ENCODE measurements at places on chromosomes 11 and 22.

DNA sequence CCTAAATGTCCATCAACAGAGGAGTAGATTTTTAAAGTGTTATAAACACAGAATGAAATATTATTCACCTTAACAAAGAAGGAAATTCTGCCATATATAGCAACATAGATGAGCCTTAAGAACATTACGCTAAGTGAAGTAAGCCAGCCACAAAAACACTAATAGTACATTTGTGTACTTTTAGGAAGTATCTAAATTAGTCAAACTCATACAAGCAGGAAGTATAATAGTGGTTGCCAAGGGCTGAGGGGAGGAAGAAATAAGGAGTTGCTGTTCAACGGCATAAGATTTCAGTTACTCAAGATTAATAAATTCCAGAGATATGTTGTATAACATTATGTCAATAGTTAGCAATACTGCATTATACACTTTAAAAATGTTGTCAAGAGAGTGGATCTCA lies 181.7 kb upstream of the ZC3H12C start:
- DNase-seq = no peak

GRCh38 chr11:105821781-105822180 lies 200.3 kb downstream of the MSANTD4 start:
- no peak for DNase-seq

GRCh38 chr22:23542933-23543332 lies 37.2 kb downstream of the IGLL1 start:
- DNase-seq = no peak

DNA sequence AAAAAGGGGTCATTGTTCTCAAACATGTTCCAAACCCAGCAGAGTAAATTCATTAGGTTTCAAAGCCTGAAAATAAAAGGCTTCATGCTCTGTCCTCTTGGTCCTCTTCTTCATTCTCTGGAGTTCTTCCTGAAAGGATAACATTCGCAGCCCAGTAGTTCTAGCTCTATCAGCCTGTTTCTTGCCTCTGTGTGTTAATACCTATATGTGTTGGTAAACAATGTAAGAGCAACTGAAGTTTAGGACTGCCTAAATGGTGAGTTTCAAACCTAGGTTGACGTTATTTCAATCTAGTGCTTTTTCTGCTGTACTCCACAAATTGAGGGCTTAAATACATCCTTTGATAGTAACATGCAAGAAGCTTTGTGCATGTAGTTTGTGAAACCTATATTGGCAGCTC lies 9.4 kb downstream of the AASDHPPT start:
- no peak for DNase-seq

- DNase-seq = no peak
Measured at GRCh38 chr11:96237766-96238266, 105.2 kb downstream of the MAML2 start.

DNA sequence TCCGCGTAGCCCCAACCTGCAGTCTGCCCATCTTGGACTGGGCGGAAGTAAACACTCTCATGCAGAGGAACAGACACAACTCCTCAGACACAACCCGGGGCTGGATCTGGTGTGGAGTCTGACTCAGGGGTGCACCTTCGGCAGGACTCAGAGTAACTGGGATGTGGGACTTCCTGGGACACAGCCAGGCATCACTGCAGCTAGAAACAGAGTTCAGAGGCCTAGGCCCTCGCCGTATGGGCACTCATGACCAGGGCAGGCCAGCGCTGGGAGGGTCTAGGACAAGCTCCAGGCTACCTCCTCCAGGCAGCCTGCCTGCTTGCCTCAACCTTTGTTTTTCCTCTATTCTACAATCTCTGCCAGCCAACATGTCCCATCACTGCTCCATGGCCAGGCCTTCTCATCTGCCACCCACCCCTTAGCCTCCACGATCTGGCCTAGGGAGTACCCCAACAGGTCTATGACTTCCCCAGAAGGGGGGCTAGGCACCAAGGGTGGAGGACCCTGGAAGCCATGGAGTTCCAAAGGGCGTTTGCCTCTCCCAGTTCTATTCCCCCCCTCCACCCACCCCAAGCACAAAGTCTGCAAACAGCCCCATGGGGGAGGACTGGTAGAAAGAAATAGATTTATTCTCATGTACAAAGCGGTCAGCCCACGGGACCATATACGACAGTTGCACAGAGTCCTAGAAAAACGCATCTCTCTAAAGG lies 98.5 kb downstream of the PDE2A start:
- DNase-seq = no peak

DNA sequence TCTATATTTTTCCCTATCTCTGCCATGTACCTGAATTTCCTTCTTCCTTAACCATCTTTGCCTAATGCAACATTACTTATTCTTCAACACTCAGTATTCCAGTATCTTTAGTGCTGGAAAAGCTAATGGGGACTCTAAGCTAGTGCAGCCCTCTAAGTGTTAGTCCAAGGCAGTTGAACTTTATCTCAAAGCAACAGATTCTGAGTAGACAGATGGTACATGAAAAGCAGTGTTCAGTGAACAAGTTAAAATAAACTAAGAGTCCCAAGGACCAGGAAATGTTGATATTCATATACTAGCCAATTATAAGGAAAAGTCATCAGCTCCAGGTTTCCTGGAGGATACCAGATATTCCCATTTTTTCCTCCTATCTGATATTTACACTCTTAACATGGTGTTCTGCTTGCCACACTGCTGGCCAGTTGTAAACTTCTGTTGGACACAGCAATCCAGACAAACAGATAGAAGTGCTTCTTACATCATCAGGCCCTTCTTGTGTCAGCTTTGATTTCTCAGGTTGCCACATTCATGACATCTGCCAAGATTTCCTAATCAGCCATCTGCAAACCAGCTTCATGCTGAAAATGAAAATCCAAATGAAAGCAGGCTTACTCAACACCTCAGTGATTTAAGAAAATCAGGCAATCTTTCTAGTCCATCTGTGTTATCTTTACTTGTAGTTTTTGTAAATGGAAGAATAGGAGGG lies 255.9 kb upstream of the POU2AF2 start:
- no peak for DNase-seq

DNA sequence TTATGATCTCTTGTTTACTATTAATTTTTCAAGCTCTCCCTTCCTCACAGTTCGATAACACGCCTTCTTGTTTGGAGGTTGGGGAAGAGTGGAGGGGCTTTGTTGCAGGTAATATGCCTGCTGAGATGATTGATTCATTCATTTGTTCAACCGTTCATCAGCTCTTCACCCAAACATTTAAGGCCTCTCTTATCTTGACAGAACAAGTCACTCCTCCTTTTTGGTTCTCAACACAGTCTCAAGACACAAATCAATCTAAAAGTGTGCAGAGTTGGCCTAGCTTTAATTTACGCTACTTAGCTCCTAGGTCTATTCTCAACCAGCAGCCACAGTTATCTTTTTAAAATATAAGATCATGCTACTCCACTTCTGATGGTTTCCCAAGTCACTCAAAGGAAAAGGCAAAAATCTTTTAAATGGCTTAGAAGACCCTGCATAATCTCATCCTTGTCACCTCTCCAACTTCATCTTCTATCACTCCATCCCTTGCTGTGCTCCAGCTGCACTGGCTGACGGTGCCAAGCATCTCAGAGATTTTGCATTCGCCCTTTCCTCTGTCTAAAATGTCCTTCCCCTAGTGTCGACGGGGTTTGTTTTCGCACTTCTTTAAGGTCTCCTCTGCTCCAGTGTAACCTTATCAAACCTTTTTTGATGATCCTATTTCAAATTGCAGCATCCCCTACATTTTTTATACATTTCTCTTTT lies 60.3 kb downstream of the AMBRA1 start:
- no peak for DNase-seq

- no peak for DNase-seq
Measured at GRCh38 chr11:96001037-96001436, 77.1 kb upstream of the MTMR2 start.

- DNase-seq = no peak
Measured at GRCh38 chr11:31240340-31240904, 129.1 kb downstream of the DCDC1 start.

- DNase-seq = no peak
Measured at GRCh38 chr11:20213790-20214189, 53.5 kb upstream of the DBX1 start.

DNA sequence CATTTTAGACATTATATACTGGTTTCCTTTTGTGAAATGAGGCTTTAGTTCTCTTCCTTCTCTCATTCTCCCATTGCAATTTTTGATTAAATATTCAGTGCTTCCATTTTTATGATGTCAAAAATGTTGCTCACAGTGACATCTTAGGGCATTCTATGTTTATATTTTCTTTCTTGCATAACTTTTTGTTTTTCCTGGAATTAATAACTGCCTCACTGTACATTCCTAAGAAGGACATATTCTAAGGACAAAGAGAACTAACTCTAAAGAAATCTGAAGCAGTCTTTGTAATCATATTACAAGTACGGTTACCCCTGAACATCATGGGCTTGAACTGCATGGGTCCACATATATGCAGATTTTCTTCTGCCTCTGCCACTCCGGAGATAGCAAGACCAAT lies 25.8 kb upstream of the P2RY6 start:
- DNase-seq = no peak
